GM23338 (cell line): ENCODE measurements at places on chromosomes 2 and 18. TPM values are rescaled to one million over a fixed set of nuclear protein-coding genes. Genes with fewer than 3 reads are reported as not detected.

- DNase-seq: no peak
These were observed 2.0 kb downstream of the IKZF2 start for GRCh38 chr2:213149294-213149875.

DNA sequence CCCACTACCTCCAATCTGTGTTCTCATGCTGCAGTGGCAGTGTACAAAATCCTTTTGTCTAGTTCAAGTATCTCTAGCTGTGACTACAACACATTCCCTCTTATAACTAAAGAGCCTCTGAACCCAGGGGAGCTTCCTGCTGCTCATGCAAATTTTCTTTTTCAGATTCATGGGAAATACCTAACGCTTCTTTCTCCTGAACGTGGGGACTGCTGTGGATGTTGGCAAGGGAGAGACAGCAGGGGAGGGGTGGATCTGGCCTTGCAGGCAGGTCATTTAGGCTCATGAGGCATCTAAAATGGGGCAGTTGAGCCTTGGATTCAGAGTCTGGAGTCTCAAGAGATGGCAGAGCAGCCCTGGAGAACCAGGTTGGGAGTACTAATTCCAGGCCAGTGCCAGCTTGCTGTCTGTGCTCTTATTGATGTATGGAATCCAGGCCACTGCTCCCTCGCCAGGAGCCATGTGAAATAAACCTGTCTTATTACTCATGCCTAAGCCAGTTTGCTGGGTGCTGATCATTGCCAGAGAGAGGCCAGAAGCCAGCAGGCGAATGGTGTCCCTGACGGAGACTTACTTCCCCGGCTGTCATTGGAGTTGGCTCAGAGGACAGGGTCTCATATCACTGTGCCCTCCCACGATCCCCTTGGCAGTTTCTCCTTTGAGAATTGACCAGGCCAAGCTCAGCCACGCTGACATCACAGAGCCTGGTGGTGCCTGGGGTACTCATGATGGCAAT is 29.2 kb upstream of the TNP1 start:
- peak; percentile 18 for DNase-seq

DNA sequence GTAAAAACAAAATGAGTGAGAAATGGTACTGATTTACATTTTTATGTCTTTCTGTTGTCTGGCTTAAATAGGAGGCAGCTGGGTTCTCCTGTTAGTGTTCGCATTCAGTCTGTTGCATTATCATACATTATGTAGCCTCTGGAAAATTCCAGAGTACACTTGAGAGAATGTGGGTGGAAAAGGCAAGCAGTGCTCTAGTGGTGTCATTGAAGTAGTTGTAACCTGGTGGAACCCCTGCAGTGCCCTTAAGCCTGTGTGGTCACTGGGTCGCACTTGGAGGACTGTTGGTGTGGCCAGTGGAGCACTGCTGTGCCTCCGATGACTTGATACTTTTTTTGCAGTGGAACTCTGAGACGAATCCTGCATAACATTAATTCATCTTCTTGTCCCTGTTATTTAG is 52.4 kb downstream of the USP14 start:
- peak; percentile 26 for DNase-seq

- DNase-seq: no peak
These were observed 64.1 kb downstream of the SIGLEC15 start for GRCh38 chr18:45889419-45890064.

DNA sequence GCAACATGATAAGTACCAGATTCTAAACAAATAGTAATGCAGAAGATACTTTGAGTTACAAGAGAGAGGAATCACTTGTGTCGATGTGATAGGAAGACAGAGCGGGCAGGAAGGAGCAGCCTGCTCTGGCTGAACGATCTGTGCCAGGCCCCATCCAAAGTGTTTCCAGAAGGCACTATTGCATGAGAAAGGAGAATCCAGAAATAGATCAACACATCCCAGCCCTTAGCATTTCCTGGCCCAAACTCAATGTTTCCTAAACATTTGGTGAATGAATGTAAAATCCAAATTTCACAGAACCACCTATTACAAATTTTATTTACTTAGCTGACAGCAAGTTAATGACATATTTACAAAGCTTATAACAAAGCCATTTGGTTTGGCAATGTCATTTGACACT is 257.2 kb downstream of the TXNL1 start:
- no peak for DNase-seq

GRCh38 chr18:36411745-36412168 is 114.2 kb downstream of the FHOD3 start:
- peak; percentile 90 for DNase-seq

DNA sequence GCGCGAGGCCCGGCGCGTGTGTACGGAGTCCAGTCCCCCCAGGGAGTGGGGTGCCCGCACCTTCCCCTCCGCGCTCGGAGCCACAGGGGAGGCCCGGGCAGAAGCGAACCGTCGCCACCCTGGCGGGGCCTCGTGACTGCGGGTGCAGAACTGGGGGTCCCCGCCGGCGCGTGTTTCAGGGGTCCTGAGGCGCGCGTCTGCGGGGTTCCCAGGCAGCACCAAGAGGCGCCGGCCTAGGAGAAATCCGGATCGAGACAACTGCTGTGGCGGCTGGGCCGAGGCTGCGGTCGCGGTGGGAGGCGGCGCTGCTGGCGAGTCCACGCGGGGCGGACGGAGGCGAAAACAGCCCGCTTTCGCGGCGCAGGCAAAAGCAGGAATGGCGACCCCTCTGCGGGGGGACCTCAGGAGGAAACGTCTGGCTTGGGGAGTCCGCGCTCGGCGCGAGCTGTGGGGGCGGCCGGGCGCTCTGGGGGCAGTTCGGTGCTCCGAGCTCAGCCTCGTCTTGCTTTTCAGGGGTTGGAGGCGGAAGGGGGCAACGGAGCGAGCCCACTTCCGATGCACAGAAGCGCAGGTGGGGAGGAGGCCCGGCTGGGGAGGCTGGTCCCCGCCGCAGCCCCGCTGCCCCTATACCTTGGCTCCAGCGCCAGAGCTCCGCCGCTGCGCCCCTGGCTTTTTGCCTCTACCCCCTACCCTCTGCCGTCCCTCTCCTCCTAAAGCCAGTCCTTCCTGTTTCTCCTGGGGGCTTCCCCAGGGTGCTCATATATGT is 81.5 kb upstream of the LDLRAD4 start:
- DNase-seq: peak; percentile 39

DNA sequence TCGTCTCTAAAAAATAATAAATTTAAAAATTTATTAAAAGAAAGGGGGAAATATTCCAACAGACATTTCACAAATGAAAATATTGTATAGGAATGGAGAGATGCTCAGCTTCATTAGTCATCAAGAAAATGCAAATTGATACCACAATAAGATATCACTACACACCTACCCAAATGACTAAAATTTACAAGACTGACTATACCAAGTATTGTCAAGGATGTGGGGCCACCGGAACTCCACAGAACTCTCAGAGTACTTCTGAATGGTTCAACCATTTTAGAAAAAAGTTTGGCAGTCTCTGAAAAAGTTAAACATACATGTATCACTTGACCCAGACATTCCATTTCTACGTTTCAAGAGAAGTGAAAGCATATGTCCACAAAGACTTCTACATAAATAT is 163.4 kb downstream of the EHBP1 start:
- DNase-seq: no peak

DNA sequence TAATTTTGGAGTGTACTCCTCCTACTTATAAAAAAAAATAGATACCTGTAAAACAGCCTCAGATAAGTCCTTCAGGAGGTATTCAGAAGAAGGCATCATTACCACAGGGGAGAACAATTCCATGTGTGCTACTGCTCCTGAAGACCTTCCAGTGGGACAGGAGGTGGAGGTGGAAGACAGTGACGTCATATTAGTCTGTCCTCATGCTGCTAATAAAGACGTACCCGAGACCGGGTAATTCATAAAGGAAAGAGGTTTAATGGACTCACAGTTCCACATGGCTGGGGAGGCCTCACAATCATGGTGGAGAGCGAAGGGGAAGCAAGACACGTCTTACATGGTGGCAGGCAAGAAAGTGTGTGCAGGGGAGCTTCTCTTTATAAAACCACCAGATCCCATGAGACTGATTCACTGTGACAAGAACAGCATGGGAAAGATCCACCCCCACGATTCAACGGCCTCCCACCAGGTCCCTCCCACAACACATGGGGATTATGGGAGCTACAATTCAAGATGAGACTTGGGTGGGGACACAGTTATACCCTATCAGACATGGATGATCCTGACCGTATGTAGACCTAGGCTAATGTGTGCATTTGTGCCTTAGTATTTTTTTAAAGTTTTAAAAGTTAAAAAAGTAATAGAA is 98.4 kb downstream of the NDUFA10 start:
- DNase-seq: no peak

- no peak for DNase-seq
These were observed 81.8 kb upstream of the HPCAL1 start for GRCh38 chr2:10220902-10221391.

DNA sequence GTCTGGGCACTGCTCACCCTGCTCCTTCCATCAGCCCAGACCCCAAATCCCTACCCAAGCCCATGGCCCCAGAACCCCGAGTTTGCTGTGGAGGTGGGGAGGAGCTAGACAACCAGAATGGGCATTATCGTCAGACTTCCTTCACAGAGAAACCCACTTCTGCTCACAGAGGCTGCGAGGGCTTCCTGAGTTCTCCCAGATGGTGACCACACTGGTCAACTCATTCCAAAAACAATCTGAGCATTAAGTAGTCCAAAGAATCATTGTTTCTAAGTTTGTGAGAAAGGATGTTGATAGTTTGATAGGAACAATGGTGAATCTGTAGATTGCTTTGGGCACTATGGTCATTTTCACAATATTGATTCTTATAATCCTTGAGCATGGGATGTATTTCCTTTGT is 60.2 kb downstream of the LRRC30 start:
- no peak for DNase-seq

DNA sequence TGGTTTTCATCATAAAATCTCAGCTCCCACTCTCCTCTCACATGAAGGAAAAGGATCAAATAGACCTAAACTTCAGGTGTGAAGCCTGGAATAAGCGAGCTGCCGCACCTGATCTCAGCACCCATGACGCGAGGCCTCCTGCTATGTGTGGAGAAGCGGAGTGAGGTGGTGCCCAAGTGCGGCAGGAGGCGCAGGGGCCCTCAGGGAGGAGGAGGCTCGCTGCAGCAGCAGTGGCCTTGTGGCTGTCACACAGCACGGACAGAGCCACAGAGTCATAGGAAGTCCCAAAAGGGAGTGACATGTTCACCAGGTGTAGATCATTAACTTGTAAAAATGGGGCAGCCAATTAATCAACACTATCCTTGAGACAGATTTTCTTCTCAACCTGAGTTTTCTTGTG is 9.1 kb downstream of the SCLY start:
- no peak for DNase-seq

- DNase-seq: no peak
These were observed 835.9 kb upstream of the CHAC2 start for GRCh38 chr2:52931660-52932059.

GRCh38 chr2:186977433-186978045 is 128.6 kb upstream of the ZSWIM2 start:
- no peak for DNase-seq

DNA sequence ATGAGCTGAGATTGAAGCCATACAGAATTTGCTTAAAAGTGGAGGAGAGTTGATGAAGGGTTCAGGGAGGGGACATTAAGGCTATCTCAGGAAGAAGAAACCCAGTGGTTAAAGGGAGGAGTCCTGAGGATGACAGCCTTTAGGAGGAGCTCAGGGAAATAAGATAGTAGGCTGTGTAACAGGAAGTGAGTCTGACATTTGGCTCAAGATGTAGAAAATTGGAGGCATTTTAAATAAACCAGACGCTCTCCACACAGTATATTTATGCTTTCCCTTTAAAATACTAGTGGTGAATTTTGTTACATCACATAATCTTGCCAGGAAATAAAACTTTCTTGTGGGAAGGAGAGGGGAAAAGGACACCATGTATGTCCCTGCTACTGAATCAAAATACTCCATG is 11.6 kb downstream of the KCNH7 start:
- no peak for DNase-seq

- DNase-seq: no peak
These were observed 170.7 kb upstream of the SOX11 start for GRCh38 chr2:5521461-5521860.

DNA sequence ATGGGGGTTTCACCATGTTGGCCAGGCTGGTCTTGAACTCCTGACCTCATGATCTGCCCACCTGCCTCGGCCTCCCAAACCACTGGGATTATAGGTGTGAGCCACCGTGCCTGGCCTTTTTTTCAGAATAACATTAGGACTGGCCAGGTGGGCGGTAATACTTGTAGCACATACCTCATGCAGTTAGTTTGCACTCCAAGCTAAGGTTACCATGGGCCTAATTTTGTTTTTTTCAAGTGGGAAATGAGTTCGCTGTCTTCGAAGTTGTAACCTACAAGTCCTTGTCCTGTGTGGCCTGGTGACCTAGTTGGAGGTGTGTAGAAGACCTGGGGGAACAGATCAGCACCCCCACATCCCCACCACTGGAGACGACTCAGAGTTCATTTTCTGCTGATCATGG is 74.8 kb downstream of the LYPD1 start:
- no peak for DNase-seq

DNA sequence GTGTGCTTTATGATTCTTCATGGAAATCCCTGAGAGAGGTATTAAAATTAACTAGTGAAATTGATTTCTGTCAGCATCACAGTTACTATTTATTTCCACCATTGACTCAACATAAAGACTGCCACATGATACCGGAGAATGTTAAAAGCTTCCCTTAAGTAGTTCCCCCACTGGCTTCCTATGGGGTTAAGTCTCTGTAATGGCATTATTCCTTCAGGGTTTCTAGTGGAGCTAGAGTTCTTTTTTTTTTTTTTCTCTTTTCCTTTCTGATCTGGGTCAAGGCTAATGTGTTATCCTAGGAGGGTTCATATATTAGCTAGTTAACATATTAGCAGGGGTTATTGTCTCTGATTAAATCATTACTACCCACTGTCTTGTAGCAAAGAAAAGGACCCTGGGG is 1919.1 kb upstream of the PIK3C3 start:
- DNase-seq: no peak

DNA sequence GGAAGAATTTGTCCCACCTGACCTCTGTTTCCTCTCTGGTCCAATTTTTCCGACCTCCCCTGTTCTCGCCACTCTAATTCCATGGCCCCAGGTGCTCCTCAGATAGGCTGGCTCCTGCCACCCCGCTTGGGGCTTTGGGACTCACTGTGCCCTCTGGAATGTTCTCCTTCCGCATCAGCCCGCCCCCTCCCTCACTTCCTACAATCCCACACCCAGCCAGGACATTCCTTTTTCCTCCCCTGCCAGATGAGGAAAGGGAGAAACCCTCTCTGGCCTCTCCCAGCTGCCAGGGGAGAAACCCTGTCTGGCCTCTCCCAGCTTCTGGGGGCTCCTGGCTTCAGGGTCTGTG is 3.1 kb upstream of the OR6B2 start:
- peak; percentile 57 for DNase-seq

DNA sequence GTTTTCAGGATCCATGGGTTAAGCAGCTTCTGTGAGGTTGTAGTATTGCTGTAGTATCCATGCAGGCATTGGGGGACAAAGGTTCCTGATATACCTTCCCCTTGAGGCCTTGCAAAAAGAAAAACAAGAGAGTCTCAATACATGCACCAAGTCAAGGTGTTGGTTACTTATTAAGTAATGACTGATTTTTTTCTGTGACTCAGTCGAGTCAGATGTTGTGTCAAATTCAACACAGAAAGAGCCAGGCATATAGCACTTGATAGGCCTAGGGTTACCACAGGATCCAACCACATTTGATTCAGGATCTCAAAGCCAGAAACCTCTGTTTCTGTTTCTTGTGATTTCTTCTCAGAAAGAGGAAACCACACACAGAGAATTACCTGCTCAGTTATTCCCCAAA is 24.9 kb upstream of the CD8A start:
- DNase-seq: no peak

Gene EPHA4
- 6.2 and 7.2 TPM in 2 replicates for total RNA-seq

Gene CROCC2
- not detected in 2 replicates for total RNA-seq

Gene TMEM200C
- total RNA-seq: 4.5 and 6.1 TPM in 2 replicates

Gene RUFY4
- 0.04 TPM in 1 of 2 replicates, not detected in the other for total RNA-seq
